ENCODE measurements at places on chromosomes 6 and 20.

- DNase-seq = no peak
Observed at GRCh38 chr6:41100871-41101287, 28.1 kb downstream of the NFYA start.

DNA sequence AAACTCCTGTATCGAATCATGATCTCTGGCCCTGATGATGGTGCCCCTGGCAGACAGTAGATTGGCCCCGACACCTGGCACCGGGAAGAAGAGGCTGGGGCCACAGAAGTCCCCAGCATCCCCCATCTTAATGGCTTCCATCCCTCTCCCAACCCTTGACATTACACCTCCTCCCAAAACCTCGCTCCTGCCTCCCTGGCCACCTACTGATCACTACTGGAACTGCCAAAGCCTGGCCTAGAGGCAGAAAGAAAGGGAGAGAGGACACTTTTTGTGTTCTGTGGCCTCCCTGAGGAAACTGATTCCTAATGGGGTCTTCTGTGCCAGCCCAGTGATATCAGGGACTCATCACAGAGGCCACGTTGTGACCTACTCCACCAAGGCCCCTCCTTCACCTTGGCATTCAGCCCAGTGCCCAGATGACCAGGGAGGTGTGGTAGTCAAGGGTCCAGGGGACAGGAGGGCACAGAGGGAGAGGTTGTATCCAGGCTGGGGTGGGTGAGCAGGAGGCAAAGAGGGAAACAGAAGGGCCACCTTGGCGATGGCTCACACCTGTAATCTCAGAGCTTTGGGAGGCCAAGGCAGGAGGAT lies 6.1 kb downstream of the C20orf173 start:
- DNase-seq = no peak

GRCh38 chr6:34657307-34657978 lies 39.1 kb downstream of the ILRUN start:
- DNase-seq = no peak

DNA sequence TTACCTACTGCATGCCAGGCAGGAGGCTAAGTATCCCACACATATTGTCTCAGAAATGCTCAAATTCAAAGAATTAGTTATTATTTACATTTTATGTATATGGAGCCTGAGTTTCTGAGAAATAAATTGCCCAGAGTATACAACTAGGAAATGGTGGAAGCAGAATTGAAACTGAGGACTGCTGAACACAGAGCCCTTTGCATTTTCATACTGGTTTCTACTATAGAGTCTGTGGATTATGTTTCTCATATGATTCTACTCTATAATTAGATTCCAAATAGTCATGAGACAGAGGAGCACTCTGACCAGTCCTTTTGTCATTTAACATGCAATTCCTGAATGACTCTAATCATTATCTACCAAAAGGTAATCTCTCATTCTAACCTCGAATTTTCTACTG lies 254.3 kb downstream of the LMBRD1 start:
- DNase-seq = no peak

DNA sequence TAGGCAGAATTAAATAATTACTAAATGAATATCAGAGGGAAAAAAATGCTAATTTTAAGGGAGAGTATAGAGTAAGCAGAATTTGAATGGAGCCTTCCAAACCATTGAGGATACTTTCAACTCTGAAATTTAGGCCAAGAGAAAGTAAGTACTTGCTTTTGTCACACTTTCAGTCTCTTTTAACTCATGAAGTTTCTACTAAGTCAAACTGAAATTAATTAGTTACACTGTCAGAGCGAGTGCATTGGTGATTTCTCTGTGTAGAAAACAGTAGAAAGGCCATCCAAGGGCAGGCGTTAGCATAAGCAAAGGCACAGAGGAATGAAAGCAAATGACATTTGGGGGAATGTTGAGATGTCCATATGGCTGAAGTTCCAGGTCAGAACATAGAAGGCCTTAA lies 92.9 kb downstream of the PLEKHG1 start:
- no peak for DNase-seq

DNA sequence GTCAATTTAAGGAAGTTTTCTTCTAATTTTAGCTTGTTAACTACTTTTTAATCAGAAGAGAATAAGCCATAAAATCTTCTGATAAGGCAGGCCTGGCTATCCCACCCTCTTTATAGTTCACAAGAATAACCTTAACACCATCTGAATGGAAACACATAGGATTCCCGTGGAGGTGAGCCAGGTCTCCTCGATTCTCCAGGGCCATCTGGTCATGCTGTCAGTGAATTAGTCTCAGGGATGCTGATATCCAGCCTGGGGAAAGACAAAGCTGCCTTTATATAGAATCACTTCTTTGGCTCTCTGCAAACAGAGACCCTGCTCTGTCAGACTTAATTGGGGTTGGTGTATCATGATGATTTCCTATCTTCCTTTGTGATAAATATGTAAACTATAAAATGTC lies 30.1 kb upstream of the TAGAP start:
- DNase-seq = no peak

DNA sequence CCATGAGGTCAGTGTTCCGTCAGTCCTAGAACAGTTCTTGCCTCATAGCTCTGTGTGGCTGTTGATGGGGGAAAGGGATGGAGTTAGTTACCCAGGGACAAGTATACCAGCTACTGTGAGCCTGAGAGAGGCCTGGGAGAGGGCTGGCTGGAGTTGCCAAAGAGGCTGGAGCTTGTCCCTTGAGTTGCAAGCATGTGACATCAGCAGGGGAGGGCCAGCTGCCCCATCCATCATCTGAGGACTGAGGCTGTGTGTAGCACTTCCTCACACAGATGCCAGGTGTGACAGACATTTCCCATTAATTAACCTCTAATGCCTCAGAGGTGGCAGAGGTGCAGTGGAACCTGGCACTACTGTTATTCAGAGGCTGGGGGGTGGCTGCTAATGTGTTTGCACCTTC lies 131.6 kb downstream of the PHACTR3 start:
- DNase-seq = no peak

- DNase-seq = no peak
Observed at GRCh38 chr20:45765307-45765875, 26.3 kb downstream of the WFDC3 start.

- DNase-seq = no peak
Observed at GRCh38 chr20:40965671-40966070, 63.0 kb upstream of the TOP1 start.

- DNase-seq = peak; percentile 24
Observed at GRCh38 chr6:28136585-28137504, 4.8 kb upstream of the ZKSCAN8 start.

- DNase-seq = no peak
Observed at GRCh38 chr6:76772951-76773350, 690.3 kb downstream of the HTR1B start.

All from NCI-H1436 treated with DMSO at 0.1 percent for 48 hours (cell line).